Activated effector memory CD4-positive, alpha-beta T cell treated with Interleukin-2 at 50 U/mL for 16 hours (primary cell): ENCODE measurements at places on chromosomes 16 and 17.

GRCh38 chr17:7654832-7655540 lies 4.3 kb downstream of the ATP1B2 start:
- no peak for DNase-seq

- DNase-seq, result no peak
These were observed 43.9 kb upstream of the CCNF start for GRCh38 chr16:2385190-2385836.

- DNase-seq, result no peak
These were observed 23.5 kb upstream of the RPL13 start for GRCh38 chr16:89536886-89537548.

- no peak for DNase-seq
These were observed 21.9 kb downstream of the FA2H start for GRCh38 chr16:74752756-74753155.

DNA sequence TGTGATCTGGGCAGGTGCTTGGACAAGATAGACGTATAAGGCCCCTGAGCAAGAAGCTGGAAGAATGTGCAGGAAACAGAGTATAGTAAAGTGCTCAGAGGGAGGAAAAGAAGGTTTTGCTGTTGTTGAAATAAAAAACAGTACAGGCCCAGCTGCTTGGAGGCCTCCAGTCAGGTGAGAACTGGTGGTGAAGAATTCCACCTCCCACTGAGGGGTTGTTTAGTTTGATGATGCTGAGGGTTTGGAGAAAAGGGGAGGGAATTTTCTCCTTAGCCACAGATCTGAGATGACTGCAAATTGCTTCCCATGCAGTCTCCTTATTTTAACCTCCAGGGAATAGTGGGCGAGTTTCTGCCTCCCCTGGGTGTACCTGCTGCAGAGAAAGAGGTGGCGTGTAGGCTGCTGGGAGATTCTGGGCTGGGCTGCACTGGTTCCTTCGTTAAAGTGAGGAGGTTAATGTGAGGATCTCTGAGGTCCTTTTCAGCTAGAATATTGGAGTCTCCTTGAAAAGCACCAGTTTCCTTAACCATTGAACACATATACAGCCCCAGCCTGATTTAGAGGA lies 25.8 kb downstream of the SMPD3 start:
- DNase-seq, result no peak

DNA sequence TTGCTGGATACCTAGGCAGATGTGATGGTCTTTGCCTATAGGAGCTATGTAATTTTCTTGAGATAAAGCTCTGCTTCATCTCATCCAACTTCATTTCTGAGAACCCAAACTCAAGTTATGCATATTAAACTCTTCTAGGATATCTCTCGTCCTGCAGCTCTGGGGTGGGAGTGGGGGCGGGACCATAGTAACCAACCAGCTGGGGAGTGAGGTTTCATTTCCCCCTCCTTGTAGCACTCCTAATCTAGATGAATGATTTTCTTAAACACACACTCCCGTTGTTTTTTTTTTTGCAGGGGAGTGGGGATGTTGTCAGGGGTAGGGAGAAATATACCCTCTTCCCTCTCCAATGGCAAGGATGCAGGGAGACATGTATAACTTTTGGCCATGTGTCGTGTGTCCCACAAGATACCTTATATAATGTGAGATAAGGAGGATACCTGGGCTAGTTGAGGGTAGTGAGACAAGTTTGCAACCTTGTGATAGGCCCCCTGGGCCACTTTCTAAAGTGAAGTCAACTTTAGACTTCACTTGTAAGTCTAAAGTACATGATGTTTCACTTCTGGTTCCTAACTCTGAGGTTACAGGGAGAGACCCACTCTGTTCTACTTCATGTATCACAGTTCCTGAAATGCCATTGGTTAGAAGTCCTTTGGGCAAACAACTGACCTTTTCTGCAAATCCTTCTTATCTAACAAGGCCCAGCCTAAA lies 10.5 kb upstream of the HEATR6 start:
- no peak for DNase-seq

GRCh38 chr17:43676471-43676870 lies 14.7 kb upstream of the MEOX1 start:
- DNase-seq, result no peak

DNA sequence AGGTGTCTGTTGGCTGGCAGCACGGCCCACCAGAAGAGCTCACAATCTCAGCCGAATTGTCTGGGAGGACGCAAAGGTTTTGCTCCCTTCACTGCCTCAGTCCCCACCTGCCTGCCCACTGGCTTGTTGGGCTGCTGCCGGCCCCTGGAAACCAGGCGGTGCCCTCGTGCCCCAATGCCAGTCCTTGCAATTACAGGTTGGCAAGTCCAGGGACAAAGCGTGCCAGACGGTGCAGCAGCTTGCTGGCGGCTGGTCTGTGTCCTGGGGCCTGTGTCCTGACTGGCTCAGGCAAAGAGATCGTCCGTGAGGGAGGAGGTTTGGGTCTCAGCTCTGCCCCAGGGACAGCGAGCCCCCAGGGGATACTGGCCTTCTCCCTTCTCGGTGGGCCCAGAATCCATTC lies 24.6 kb upstream of the SPNS2 start:
- no peak for DNase-seq

DNA sequence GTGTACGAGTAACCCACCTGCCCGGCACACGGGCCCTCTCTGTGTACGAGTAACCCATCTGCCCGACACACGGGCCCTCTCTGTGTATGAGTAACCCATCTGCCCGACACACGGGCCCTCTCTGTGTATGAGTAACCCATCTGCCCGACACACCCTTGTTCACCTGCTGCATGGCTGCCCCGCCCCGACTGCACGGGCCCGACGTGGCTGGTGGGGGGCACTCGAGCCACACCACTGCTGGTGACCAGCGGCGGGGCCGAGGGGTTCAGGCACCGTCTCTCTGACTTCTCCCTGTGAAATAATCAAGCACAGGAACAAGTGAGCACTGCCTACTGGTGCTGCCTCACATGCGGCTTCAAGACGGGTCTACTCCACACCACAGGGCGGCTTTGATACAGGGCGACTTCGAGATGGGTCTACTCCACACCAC lies 22.1 kb downstream of the MAP1LC3B start:
- DNase-seq, result no peak

- no peak for DNase-seq
These were observed 19.9 kb upstream of the SEC14L1 start for GRCh38 chr17:77120868-77121267.

- no peak for DNase-seq
These were observed 2.0 kb downstream of the ABCC12 start for GRCh38 chr16:48153774-48154173.

GRCh38 chr17:70037498-70037897 lies 37.5 kb upstream of the KCNJ16 start:
- no peak for DNase-seq

DNA sequence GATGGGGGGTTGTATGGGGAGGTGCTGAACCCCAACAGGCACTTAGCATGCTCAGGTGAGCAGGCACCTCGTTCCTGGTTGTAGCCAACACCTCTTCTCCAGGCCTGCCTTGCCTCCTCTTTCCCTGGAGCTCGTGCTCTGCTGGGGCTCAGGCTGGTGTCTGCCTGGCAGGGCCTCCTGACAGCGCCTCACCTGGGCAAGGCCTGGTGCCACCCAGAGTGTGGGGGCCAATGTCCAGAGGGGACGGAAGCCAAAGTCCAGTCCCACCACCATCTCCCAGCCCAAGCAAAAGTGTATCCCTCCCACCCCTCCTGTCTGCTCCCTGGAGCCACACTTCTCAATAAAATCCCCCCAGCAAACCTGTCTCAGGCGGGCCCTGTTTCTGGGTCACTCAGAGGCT lies 304.2 kb upstream of the TNRC6C start:
- DNase-seq, result no peak

DNA sequence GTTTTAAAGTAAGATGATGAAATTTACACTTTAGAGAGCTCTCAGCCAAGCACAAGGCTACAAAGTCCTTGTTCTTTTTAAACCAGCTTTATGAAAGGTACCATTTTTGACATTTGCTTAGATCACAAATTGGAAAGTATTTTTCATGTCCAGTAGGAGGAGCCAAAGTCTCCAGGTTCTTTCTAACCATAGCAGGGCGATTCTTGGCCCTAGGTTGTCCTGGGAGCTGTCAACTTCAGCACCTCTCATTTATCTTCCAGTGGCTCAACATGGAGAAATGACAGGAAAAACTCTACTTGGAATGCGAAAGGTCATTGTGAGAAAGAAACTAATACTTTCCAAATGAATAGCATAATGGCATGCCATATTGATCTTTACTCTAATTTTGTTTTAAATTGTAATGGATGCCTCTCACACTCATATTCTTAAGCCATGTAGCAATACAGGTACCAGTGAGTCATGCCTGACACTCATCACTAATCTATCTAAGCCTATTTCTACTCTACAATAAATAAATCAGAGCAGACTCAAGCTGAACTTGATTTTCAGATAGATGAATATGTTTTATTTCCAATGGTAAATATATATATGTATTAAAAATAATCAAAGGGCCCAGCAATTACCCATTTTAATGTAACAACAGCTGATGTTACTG lies 919.1 kb upstream of the EEF2KMT start:
- no peak for DNase-seq

DNA sequence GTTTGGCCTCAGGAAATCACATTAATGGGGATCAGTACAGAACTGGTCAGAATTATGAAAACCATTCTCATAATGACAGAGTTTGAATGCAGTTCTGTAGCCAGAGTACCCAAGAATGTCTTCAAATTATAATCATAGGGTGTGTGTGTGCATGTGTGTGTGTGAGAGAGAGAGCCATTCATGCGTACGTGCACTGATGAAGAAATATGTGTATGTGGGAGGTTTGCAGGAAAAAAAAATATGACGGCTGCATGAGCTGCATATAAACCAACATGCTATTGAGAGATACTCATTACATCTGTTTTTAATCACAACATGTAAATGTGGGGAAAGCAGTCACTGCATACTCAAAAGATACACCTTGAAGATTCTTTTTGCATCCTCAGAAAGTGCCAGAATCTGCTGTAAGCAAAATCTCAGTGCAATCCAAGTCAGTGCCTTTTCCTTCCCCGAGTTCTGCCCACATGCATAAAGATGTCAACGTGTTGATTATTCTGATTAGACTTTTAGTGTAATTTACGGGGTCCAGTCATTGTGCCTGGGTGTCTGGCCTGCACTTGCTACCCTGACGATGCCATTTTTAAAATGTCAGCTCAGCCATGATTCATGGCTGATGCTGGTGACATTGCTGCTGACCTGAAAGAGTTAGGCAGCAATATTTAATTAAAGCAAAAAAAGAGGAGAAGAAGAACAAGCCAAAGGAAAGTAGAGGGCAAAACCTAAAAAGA lies 378.7 kb upstream of the ZFHX3 start:
- DNase-seq, result no peak

- DNase-seq, result peak; percentile 29
These were observed 65.9 kb upstream of the SDK2 start for GRCh38 chr17:73710095-73710592.

DNA sequence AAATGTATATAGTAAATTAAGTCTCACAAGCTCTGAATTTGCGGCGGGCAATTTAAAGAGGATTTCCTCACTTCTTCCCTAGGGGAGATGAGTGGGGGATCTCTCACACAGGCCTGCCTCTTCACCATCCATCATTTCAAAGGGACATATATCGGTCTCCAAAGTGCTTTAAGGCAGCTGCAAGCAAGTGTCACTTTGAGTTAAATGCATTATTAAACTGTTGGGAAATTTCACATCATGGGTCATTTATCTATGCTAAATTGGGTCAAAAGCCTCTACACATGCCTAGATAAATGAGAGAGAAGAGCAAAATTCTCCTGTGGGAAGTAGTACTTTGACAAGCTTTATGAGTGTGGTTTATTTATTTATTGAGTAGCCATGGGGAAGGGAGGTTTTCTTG lies 1106.1 kb upstream of the GOT2 start:
- DNase-seq, result no peak

GRCh38 chr17:77882481-77883212 lies 75.9 kb upstream of the TNRC6C start:
- DNase-seq, result peak; percentile 72
